Adrenal gland (tissue), 19 donors: ENCODE measurements at places on chromosomes 6 and 20. TPM values are rescaled to one million over a fixed set of nuclear protein-coding genes. Genes with fewer than 3 reads are reported as not detected.

GRCh38 chr6:137095651-137096238 is 51.0 kb upstream of the IL20RA start:
- H3K27me3 ChIP-seq: no peaks in the 10 kb centered on the region
- DNase-seq: no peak
- no peak overlapping the region for H3K27ac ChIP-seq

DNA sequence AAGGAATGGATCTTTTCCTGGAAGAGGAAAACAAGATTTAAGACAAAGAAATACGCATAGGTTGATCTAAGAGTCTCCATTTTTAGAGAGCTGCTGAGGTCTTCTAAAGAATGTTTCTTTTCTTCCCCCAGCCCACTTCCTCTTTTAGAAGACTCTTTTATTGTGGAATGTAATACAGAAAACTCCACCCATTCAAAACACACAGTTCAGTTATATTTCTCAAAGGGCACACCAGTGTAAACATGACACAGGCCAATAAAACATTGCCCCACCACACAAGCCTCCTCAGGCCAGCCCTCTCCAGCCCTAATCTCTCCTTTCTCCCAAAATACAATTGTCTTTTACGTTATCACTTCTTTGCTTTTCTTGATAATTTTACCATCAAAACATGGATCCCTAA is 42.8 kb downstream of the SLC35B3 start:
- DNase-seq: no peak
- H3K36me3 ChIP-seq: no peaks in the 10 kb centered on the region
- H3K27me3 ChIP-seq: no peaks in the 10 kb centered on the region
- H3K4me3 ChIP-seq: no peak overlapping the region
- H3K27ac ChIP-seq: no peak overlapping the region

DNA sequence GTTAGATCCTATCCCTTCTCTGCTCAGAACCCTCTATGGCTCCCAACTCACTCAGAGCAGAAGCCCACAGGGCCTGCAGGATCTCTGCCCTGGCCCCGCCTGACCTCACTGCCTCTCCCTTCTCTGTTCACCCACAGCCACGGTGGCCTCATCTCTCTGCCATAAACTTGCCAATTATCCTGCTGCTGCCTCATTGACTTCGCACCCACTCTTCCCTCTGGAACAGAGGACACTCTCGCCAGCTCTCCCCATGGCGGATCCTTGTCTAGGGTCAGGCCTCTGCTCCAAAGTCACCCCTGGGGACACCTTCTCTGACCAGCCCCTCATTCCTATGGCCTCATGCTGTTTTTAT is 86.4 kb downstream of the CEBPB start:
- H3K27ac ChIP-seq: no peak overlapping the region
- peaks cover 39% of the 10 kb centered on the region for H3K4me1 ChIP-seq
- no peak for DNase-seq

GRCh38 chr6:117540670-117541069 is 58.2 kb downstream of the DCBLD1 start:
- no peaks in the 10 kb centered on the region for H3K4me1 ChIP-seq
- no peak overlapping the region for H3K27ac ChIP-seq
- no peak overlapping the region for H3K4me3 ChIP-seq
- no peaks in the 10 kb centered on the region for H3K36me3 ChIP-seq
- DNase-seq: no peak

GRCh38 chr6:105867277-105867676 is 218.9 kb upstream of the PRDM1 start:
- H3K27ac ChIP-seq: no peak overlapping the region
- no peak overlapping the region for H3K4me3 ChIP-seq
- no peaks in the 10 kb centered on the region for H3K36me3 ChIP-seq
- H3K27me3 ChIP-seq: no peaks in the 10 kb centered on the region
- DNase-seq: no peak

- no peak overlapping the region for H3K27ac ChIP-seq
- H3K27me3 ChIP-seq: peaks cover 5% of the 10 kb centered on the region
- no peaks in the 10 kb centered on the region for H3K4me1 ChIP-seq
Observed at GRCh38 chr6:170098428-170099170, 192.3 kb downstream of the DLL1 start.

- H3K27ac ChIP-seq: no peak overlapping the region
- no peak for DNase-seq
- H3K4me3 ChIP-seq: no peak overlapping the region
- no peaks in the 10 kb centered on the region for H3K4me1 ChIP-seq
- no peaks in the 10 kb centered on the region for H3K36me3 ChIP-seq
Observed at GRCh38 chr6:120587381-120587780, 746.9 kb downstream of the TBC1D32 start.

DNA sequence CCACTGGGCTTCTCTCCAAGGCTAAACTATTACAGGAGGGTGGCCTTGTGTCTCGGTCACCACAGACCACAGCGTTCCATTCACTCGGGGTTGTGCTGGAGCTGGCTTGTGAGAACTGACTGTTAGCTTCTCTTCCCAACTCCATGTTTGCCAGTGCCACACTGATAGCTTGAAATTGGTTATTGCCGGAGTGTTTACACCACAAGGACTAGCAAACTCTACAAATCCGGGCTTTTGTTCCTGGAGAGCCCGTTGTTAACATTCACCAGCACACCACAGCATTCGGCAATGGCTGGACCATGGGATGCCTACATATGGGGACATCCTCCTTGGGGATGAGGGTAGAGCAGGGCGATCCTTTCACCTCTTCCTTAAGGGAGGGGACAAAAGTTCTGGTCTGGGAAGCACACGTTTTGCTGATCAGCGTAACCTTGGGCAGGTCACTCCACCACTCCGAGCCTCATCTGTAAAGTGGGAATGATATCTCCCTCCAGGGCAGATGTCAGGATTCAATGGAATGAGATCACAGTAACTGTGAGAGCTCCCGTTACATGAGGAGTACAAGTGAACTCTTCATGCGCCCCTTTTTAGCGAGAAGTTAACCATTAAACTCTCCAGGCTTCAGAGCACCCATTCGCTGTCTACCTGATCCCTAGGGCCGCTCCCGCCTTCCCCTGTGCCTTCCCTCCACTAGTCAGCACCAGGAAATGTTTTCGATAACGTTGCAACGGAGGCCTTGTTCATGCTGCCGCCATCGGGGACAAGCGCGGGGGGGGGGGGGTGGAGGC is 41.7 kb upstream of the TTPAL start:
- peaks cover 5% of the 10 kb centered on the region for H3K4me1 ChIP-seq
- H3K36me3 ChIP-seq: no peaks in the 10 kb centered on the region
- DNase-seq: peak; percentile 54

GRCh38 chr6:127586372-127586771 is 9.4 kb downstream of the C6orf58 start:
- no peaks in the 10 kb centered on the region for H3K36me3 ChIP-seq
- H3K4me1 ChIP-seq: no peaks in the 10 kb centered on the region
- H3K27ac ChIP-seq: no peak overlapping the region
- H3K27me3 ChIP-seq: no peaks in the 10 kb centered on the region
- no peak overlapping the region for H3K4me3 ChIP-seq

- peak overlapping the region; percentile 80 for H3K27ac ChIP-seq
- peaks cover 22% of the 10 kb centered on the region for H3K4me1 ChIP-seq
- DNase-seq: no peak
- H3K27me3 ChIP-seq: no peaks in the 10 kb centered on the region
Observed at GRCh38 chr20:1803932-1804501, 91.2 kb upstream of the SIRPA start.

GRCh38 chr20:24779131-24779530 is 169.9 kb upstream of the CST7 start:
- no peak overlapping the region for H3K27ac ChIP-seq
- H3K4me1 ChIP-seq: no peaks in the 10 kb centered on the region
- H3K27me3 ChIP-seq: no peaks in the 10 kb centered on the region
- no peaks in the 10 kb centered on the region for H3K36me3 ChIP-seq
- no peak for DNase-seq

DNA sequence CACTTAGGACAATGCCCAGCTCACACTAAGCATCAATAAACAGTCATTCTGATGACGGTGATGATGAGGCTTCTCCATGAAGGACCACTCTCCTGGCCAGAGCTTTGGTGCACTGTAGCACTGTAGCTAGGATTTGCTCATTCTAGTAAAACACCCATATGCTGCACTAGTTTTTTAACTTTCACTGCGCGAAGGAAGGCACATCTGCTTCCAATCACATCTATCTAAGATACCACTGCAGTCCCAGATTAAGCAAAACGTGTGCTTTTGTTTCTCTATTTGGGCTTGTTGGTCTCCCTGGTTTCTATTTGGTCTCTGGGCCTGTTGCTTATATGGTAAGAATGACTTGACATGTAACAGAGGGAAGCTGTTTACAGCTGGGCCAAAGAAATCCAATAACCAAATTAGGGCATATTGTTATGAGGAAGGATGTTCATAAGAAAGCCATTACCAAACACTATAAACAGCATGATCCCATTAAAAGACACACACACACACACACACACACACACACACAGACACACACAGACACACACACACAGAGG is 62.4 kb downstream of the FAM229B start:
- no peak overlapping the region for H3K4me3 ChIP-seq
- H3K36me3 ChIP-seq: no peaks in the 10 kb centered on the region
- H3K27ac ChIP-seq: no peak overlapping the region
- H3K27me3 ChIP-seq: no peaks in the 10 kb centered on the region

DNA sequence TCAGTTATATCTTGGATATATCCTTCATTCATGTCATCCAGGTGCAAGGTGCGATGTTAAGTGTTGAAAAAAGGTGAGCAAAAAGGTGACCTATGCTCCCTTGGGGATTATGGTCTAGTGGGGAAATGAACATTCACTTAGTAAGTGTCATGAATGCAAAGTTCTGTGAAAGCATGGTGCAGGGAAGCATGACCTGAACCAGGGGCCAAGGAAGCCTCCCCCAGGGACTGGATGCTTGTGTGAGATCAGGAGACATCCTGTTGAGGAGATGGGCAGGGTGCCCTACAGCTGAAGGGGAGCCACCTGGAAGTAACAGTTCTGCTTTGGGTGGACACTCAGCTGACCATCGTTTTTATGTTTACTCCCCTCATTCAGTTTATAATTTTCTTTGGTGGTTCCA is 179.5 kb downstream of the SYNDIG1 start:
- no peaks in the 10 kb centered on the region for H3K27me3 ChIP-seq
- H3K4me1 ChIP-seq: no peaks in the 10 kb centered on the region
- no peak for DNase-seq
- H3K27ac ChIP-seq: no peak overlapping the region
- no peaks in the 10 kb centered on the region for H3K36me3 ChIP-seq
- no peak overlapping the region for H3K4me3 ChIP-seq

DNA sequence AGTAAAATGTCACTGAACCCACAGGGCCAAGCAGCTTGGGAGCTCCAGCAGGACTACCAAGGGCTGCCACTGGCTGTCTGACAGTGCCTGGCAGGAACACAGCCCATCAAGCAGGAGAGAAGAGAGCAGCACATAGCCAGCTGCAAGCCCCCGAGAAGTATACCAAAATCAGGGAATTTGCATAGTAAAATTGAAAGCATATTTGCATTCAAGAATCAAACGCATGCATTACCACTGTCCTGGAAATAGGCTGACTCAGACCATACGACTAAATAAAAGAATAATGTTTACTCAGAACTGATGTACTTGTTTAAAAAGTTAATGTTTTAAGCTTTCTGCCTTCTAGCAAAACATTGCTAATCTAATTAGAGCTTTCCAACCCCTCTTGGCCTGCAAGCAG is 298.1 kb downstream of the TFAP2B start:
- no peak for DNase-seq
- H3K4me1 ChIP-seq: no peaks in the 10 kb centered on the region
- no peak overlapping the region for H3K4me3 ChIP-seq
- H3K36me3 ChIP-seq: no peaks in the 10 kb centered on the region

GRCh38 chr6:152750694-152751093 is at the start of gene VIP:
VIP (plus strand) TSS chr6:152750797; CDS start chr6:152752178, 1,381 bp downstream.
- DNase-seq: no peak
- H3K36me3 ChIP-seq: no peaks in the 10 kb centered on the region
- no peak within 1 kb of the TSS for H3K27ac ChIP-seq
- H3K4me3 ChIP-seq: no peak within 1 kb of the TSS
- H3K4me1 ChIP-seq: no peaks in the 10 kb centered on the region

DNA sequence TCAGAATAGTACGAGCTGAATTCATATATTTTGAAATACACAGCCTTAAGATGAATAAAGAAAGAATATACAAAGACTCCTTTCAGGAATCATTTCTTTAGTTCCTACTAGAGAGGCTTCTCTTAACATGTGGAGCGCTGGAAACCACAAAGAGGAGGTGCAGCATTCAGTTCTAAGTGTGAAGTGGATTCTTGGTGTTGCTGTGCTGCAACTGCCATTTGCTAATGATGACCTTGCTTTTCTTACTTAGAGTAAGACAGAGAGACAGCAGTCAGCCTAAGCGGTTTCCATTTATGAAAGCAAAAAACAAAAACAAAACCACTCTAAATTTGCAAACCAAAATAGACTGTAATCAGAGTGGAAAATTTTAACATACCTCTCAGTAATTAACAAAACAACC is 629.0 kb downstream of the EPHA7 start:
- no peak for DNase-seq
- no peaks in the 10 kb centered on the region for H3K4me1 ChIP-seq
- H3K4me3 ChIP-seq: no peak overlapping the region
- no peaks in the 10 kb centered on the region for H3K27me3 ChIP-seq
- H3K36me3 ChIP-seq: no peaks in the 10 kb centered on the region

The VSX1 gene
- 2.2 TPM for total RNA-seq

The KCNB1 gene
- 1.6 TPM for total RNA-seq

The ADAM33 gene
- 0.75 TPM for total RNA-seq

The PIGU gene
- total RNA-seq: 33.7 TPM

The TTI1 gene
- 18.5 TPM for total RNA-seq

The RRAGD gene
- total RNA-seq: 38.6 TPM

The KIAA0408 gene
- total RNA-seq: 0.18 TPM

The VWA7 gene
- total RNA-seq: 2.3 TPM

The TULP1 gene
- not detected for total RNA-seq

The PBOV1 gene
- not detected for total RNA-seq

The FOXQ1 gene
- not detected for total RNA-seq

The NOX3 gene
- total RNA-seq: not detected

The VGLL2 gene
- not detected for total RNA-seq
